Activated gamma-delta T cell (primary cell): ENCODE measurements at places on chromosomes 3 and 15.

GRCh38 chr3:64240396-64240795, 15.1 kb upstream of the PRICKLE2 start:
- DNase-seq = no peak

DNA sequence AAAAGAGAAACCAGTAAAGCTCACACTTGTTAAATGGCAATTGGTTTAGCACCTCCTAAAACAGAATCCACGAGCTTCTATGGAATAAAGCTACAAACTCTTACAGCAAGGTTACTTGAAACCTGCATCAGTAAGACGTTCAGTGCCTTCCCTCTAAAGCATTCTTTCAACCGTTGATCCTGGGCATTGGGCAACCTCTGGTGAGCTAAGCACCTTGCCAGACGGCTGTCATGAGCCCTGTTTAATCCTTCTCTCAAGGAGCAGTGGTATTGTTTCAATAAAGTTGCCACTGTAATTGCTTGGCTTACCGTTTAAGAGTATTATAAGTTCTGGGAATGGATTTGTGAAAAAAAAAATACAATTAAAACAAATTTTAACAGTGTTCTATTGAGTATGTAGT, 75.0 kb downstream of the COL8A1 start:
- DNase-seq = no peak

- no peak for DNase-seq
Observed at GRCh38 chr3:26104851-26105251, 315.0 kb downstream of the OXSM start.

- DNase-seq = no peak
Observed at GRCh38 chr3:62332835-62333244, 40.5 kb downstream of the FEZF2 start.

DNA sequence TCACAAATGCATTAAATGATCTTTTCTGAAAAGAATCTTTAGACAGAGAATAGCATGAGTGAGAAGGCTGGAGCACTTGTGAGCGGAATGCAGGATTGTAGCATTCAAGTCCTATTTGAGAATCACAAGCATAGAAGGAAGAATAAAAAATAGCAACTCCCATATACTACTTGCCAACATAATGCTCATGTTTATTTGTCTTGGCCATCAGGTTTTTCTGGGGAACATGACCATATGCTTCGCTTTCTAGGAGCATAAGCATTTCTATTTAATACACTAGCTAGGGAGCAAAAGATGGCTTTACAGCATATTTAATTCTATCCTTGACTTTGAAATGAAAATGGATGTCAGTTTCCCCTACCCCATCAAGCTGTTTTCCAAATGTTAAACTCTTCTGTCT, 170.3 kb upstream of the MITF start:
- DNase-seq = no peak

- DNase-seq = no peak
Observed at GRCh38 chr3:18443665-18444594, 18.8 kb upstream of the SATB1 start.

DNA sequence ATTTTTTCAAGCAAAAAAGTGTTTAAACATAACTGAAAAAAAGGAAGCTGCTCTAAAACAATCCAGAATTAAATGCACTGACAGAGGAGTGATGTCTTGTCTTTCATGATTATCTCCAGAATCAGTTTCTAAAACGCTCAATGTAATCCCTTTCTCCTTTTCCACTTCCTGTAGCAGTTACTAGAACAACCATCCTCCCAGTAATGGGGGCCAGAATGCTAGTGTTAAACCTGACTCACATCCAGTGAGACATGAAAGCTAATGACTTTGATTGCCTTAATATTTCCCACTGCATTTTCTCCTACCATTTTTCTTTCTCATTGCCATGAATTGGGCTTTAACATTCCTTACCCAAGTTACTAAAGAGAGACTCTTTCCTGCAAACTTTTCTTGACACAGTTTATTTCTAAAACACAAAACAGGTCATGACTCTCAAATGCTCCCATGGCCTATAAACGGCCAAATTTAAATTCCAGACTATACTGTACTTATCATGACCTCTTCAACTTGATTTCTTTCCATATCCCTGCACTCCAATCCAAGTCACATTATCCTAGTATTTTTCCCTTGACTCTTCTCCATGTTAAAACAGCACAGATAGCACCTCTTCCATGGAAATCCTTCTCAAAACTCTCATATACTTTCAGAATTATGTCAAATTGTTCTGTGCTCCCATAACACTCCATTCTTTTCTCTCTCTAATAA, 341.4 kb downstream of the NAALADL2 start:
- no peak for DNase-seq

DNA sequence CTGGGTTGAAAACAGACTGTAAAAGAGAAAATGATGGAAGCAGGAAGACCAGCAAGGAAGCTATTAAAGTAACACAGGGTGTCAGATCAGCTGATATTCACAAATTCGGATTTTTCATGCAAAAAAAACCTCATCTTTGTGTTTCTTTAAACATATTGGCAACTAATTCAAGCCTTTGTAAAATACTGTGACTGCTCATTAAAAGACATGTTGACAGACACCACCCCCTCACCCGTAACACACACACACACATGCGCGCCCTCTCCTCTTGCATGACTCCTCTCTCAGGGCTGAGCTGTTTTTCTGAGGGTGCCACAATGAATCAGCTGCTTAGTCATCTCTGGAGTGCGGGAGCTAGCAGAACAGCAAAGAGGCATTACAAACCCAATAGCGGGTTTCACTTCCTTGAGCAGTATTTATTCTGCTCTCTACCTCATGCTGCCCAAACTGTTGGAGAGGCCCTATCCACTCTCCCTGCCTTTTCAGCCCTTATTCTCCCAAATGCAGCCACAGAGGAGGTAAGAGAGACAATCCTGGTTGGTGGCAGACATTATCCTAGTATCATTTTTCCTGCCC, 35.8 kb upstream of the CCDC80 start:
- no peak for DNase-seq

DNA sequence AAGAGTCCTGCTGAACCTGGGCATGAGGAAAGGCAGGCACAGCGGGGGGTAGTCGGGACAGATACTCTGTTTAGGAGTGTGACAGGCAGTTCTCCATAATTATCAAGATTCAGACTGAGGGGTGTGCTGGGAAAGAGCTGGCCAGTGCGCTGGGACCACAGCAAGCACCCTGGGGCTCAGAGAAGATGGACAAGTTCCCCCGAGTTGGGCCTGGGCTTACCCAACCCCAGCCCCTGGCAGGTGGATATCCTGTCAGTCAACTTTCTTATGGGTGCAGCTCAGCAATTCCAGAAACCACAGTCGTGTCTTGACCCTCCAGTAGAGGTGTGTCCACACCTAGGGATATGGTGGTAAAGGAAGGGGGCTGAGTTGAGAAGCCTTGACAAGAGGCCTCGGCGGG, 49.2 kb upstream of the PRR20G start:
- DNase-seq = no peak

DNA sequence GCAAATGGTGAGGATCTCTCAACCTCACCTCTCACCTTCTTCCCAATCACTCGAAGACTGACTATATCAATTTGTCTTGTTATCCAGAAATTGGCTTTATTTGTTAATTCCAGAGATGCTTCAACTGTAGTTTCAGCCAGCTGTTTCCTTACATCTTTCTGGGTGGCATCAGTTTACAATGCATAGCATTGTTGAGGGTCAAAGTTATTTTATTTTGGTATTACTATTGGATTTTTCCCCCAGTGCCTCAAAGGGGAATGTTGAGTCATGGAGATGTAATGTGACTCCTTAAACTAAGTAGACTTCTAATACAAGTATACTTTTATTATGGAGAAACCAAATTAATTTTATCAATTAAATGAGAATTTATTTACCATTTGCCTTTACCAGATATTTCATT, 351.6 kb downstream of the TIGIT start:
- no peak for DNase-seq

DNA sequence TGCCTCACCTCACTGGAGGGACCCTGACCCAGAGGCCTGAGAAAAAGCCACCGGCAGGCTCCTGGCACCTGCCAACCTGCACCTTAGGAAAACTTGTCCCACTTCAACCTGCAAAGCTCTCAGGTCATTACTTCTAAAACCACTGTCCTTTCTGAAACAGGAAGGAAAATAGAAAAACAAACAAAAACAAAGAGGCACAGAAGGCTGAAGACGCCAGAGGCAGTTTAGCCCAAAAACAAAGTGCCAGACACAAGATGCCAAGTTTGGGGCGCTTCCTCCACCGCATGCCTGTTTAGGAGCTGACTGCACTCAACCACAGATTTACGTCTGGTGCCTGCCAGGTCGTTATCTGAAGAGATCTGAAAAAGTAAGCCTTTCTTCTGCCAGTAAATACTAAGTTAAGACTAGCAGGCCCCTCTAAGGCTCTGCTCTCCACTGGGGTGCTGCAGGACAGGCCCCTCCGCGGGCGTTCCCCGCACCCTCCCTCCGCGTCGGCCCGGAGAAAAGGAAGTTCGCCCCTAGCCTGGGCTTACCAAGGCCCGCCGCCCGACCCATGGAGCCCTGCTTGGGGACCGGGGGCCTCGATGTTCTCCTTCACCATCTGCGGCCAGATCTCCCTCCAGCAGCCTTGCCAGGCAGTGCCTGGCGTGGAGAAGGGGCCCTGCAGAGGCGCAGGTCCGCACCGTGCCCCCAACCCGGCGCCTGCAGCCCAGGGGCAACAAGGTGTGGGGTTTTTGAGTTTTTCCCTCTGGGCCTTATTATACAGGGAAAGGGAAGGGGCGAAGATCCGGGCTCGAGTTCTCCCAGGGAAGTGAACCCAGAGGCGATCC, 1.3 kb downstream of the GOLGA8A start:
- DNase-seq = no peak

GRCh38 chr3:52498137-52499054, 3.3 kb downstream of the STAB1 start:
- DNase-seq = no peak

DNA sequence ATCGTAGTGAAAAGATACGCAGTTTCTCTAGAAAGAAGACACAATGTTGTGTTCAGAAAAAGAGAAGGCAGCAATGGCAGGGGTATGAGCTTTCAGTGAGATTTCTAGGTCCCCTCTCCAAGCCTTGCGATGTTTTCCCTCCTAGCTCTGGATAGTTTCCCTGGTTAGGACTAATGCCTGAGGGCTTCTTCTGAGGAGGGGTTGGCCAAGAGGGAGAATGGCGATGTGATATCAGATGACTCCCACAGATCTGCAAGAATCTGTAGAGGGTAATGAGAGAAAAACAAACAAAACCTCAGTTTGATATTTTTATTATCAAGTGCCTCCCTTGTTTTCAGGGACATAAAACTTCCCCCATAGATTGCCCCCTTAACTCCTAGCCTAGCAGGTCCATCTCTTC, 4.1 kb upstream of the CLDN1 start:
- DNase-seq = no peak

GRCh38 chr3:9205345-9206143, 43.9 kb downstream of the SRGAP3 start:
- no peak for DNase-seq

GRCh38 chr3:162468791-162469190, 972.2 kb downstream of the OTOL1 start:
- no peak for DNase-seq

- no peak for DNase-seq
Observed at GRCh38 chr3:59212128-59212779, 162.4 kb upstream of the CFAP20DC start.

DNA sequence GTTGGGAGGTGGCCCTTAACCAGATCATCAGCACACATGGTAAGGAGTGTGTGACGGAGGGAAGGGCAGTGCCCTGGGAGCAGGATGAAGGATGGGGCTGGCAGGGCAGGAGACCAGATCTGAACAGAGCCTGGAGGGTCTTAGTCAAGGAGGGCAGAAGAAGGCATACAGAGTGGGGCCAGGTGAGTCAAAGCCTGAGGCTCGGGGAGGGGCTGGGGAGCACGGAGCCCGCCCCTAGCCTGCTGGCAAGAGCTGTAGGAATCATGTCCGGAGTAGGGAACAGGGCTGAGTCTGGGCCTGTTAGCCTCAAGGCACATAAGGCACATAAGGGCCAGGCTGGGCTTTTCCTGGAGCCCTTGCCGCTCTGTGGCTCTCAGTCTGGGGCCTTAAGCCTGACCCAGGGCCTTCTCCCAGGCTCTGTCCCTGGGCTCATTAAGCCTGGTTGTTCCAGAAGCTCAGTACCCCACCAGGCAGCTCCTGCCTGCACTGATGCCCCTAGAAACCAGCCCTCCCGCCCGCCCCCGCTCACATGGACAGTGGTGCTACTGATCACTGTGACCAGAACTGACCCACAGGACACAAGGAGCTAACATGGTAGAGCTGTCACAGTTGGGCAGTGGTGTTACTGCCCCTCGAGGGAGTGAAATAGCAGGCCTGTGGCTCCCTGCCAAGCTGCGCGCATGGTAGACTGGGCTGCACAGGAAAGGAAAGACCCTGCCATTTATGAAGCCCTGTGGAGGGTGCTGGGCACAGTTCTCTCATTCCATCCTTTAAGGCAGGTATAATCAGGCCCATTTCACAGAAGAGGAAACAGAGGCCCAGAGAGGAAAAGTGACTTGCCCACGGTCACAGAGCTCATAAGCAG, 14.6 kb downstream of the ISG20 start:
- no peak for DNase-seq

DNA sequence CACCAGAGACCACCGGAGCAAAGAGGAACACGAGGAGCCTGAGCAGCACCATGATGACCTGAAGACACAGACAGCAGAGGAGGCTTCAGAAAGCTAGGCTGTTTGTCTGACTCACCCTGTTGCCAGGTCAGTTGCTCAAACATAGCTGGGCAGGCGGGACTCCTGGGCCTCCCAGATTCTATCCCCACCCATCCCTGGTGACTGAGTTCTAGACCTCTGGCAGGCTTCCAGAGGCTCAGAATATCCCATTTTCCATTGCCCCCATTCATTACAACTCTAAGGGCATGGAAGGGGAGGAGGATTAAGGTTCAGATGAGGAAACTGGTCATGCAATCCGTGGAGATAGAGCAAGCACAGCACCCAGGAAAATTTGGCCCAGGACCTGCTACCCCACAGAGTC, at the start of gene CDHR4:
CDHR4 (minus strand) TSS at position 113 of the 400 bp plus-strand sequence; CDS start at position 52, 61 bp downstream.
- no peak for DNase-seq

DNA sequence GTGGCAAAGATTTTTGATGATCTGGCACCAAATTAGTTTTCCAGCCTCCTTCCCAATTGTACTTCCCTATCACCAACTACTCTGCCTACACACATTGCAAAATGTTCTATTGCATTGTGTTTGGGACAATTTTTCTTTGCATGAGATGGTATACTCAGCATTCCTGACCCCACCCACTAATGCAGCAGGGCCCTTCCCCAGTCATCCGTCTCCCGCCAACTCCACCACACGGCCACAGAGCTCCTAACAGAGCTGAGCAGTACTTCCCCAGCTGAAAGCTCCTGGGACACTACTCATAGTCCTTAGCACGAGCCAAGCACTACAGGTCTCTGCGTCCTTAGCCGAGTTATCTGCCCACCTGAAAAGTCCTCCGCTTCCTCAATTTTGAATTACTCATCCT, 34.2 kb downstream of the TXNRD3 start:
- no peak for DNase-seq

DNA sequence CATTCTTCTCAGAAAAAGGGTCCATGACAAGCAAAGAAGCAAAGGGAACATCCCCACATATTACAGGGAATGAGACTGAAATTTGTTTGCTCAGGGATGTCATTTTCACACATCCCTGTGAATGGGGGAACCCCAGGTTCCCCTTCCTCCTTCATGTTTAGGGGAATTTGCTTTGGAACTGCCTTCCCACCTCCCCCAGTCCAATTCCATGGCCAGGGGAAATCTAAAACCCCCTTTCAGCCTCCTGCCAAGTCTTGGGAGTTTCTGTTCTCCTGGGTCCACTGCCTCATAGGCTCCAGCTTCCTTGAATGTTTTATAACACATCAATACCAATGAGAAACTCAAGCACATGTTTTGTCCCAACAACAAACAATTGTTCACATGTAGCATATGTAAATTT, 297.5 kb upstream of the CTNNB1 start:
- DNase-seq = no peak
